ENCODE measurements at places on chromosomes 6 and 20.

DNA sequence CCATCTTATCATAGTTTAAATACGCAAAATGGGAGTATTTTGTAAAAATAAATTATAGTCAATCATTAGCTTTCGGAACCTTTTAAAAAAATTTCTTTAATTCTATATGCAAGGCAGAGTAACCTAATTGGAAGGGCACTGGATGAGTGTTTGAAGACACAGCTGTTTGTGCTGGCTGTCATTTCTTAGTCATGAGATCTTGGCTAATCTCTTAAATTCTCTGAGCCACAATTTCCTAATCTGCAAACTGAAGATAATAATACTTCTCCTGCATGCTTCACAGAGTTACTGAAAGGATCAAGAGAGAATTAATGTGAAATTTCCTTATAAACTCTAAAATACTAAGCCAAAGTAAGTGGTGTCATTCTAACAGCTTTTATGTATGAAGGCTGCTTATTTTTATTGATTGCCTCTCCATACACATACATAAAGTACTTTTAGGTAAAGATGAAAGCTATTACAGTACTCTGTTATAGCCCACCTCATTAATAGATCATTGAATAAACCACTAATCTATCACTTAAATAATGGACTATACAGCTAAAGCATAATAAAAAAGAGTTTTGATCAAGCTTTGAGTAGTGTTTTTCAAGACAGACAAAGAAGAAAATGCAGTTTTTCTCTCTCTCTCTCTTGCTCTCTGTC lies 383.7 kb upstream of the IRAK1BP1 start:
- DNase-seq: no peak

GRCh38 chr6:159062564-159062945 lies 17.8 kb upstream of the TAGAP start:
- no peak for DNase-seq

DNA sequence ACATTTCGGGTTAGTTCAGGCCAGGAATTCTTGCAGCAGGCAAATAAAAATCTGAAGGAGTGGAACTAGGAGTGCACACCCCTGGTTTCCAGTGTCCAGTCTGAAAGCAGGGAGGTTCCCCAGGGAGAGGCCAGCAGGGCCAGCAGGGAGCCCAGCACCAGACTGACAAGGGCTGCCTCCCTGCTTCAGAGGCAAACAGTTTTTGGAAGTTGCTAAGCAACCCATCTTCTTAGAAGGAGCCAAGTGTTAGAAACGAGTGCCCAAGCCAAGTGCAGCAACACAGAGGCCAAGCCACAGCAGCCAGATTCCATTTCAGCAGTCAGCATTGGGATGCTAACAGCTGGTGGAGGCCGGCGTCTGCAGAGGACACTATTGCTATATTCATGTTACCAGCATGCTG lies 179.1 kb downstream of the SYNDIG1 start:
- DNase-seq: no peak

DNA sequence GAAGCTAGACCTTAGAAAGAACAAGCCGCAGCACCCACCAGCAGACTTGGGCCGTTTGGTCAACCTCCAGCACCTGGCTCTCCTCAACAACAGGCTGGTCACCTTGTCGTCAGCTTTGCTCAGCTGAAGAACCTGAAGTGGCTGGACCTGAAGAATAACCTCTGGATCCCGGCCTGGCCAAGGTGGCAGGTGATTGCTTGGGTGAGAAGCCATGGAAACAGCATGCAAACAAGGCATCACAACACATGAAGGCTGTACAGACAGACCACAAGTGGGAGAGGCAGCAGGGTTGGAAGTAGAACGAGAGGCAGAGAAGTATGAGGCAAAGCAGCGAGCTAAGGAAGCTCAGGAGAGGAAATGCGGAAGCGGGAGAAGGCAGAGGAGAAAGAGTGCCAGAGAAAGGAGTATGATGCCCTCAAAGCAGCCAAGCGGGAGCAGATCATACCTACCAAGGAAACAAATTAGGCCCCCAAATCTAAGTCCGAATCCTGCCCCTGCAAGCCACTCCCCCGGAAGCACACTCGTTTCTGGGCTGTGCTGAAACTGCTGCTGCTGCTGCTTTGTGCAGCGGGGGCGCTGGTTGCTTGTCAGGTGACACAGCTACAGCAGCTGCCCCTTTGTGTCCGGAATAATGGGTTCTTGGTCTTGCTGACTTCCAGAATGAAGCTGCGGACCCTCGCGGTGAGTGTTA lies 121.6 kb upstream of the LGSN start:
- no peak for DNase-seq

GRCh38 chr6:51495096-51495495 lies 592.3 kb downstream of the PKHD1 start:
- no peak for DNase-seq

- DNase-seq: no peak
Measured at GRCh38 chr6:29667158-29667557, 10.3 kb downstream of the MOG start.

DNA sequence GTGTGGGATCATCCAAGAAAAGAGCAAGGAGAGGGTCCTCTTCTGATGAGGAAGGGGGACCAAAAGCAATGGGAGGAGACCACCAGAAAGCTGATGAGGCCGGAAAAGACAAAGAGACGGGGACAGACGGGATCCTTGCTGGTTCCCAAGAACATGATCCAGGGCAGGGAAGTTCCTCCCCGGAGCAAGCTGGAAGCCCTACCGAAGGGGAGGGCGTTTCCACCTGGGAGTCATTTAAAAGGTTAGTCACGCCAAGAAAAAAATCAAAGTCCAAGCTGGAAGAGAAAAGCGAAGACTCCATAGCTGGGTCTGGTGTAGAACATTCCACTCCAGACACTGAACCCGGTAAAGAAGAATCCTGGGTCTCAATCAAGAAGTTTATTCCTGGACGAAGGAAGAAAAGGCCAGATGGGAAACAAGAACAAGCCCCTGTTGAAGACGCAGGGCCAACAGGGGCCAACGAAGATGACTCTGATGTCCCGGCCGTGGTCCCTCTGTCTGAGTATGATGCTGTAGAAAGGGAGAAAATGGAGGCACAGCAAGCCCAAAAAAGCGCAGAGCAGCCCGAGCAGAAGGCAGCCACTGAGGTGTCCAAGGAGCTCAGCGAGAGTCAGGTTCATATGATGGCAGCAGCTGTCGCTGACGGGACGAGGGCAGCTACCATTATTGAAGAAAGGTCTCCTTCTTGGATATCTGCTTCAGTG lies 40.8 kb downstream of the ZBTB2 start:
- DNase-seq: no peak

- no peak for DNase-seq
Measured at GRCh38 chr6:156146891-156147290, 630.3 kb upstream of the ARID1B start.

- no peak for DNase-seq
Measured at GRCh38 chr20:47768016-47768824, 17.1 kb downstream of the SULF2 start.

- no peak for DNase-seq
Measured at GRCh38 chr6:73169633-73170032, 55.7 kb downstream of the KHDC1L start.

- DNase-seq: no peak
Measured at GRCh38 chr6:39319621-39320362, 2.7 kb downstream of the KCNK16 start.

- no peak for DNase-seq
Measured at GRCh38 chr6:170089963-170090362, 200.9 kb downstream of the DLL1 start.

DNA sequence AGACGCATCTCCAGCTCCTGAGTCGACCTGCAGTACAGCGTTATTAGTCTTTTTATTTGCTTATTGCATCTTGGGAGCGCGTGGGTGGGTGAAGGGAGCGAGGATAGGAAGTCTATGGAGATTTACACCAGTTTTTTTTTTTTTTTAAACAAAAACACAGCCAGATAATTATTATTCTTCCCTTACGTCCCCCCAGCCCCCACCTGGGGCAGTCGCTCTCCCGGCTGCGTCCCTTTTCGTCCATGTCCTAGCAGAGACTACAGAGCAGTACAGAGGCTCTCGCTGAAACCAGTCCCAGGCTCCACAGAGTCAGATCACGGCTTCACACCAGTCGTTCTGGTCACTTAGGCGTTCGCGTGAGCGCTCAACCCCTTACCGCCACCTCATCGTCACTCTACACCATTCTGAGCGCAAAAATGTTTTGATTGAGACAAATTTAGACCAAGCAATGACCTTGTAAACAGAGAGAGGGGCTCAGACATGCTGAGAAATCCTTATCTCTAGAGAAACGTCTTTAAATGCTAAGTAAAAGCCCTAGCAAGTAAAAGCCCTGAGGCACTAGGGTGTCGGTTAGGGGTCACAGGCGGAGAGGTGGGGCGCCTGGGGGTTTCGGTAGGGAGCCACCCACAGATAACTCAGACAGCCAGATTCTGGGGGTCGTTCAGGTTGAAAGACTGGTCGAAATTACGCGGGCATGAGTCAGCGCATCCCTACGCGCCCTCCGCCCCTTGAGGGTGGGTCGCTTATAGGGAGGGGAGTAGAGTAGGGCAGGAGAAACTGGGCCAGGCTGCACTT lies 975 bp upstream of the PPT2 start:
- no peak for DNase-seq

DNA sequence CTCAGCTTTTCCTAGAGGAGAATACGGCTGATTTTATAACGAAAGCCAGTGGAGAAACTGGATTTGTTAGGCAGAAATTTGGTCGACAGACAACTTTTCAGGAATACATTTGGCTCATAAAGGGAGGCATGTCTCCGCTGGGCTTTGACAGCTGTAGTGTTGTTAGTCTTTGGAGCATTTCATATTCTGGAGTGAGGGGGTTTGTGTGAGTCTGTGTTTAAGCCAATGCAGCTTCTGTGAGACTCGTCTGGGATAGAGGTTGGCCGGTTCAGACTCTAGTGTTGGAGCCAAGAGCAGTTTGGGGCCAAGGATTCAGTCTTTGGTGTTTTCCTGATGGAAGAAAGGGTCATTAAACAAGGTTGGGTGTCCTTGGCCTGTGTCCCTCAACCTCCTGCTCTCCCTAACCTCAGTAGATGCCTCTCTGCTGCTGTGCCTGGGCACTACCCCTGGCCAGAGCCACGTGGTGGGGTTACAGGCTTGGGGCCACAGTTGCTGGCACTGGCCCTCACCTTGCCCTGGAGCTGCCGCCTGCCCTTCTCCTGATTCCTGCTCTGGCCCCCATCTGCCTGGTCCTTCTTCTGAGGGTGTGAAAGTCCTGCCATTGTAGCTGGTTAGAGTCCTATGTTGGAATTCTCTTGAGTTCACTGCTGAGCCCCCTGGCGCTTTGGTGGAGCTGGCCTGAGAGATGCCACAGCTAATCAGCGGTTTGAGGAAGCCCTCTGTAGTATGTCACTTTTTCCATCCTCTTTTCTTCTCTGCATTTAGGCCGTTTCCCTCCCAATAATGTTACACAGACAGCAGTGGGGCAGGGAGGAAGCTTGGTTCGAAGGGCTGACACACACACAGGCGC lies 6.9 kb downstream of the PTK7 start:
- DNase-seq: no peak

DNA sequence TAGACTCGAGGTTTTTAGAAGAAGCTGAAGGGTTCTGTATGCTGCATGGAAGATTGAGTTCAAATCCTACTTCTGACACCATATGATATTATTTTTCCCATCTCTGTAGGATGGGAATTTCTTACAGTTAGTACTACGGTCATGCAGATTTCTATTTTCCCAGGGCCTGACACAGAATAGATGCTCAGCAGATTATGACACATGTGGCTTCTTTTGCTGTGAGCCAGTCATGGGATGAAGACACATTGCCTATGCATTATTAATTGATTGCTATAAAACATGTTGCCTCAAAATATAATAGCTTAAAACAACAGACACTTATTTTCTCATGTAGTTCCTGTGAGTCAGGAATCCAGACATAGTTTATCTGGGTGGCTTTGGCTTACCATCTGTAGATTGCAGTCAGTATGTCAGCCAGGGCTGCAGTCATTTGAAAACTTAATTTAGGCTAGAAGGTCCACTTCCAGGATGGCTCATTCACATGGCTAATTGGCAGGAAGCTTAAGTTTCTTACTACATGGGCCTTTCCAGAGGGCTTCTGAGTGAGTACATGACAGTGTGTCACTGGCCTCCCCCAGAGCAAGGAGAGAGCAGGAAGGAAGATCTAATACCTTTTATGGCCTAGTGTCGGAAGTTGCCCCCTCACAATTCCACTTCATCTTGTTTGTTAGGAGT lies 29.5 kb downstream of the TOP1 start:
- peak; percentile 7 for DNase-seq

DNA sequence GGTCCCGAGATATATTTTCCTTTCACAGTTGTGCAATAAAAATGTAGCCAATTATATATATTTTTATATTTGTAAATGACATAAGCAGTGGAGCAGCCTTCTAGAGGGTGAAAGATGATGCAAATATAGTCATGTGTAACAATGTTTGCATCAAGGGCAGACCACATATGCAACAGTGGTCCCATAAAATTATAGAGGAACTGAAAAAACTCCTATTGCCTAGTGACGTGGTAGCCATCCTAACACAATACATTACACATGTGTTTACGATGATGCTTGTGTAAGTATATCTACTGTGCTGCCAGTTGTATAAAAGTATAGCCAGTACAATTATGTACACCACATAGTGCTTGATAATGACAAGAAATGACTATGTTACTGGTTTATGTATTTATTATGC lies 162.8 kb downstream of the ZFAND3 start:
- no peak for DNase-seq

- no peak for DNase-seq
Measured at GRCh38 chr20:63527184-63527583, 6.6 kb downstream of the PPDPF start.

All from stimulated activated CD4-positive, alpha-beta T cell treated with anti-CD3 and anti-CD28 coated beads, Interleukin-4, amount 100 ng/mL, for 1 hour (primary cell).